ENCODE measurements at places on chromosomes 7 and 10. TPM values are rescaled to one million over a fixed set of nuclear protein-coding genes. Genes with fewer than 3 reads are reported as not detected.

NEUROG3 gene
- not detected for polyA plus RNA-seq

ANXA7 gene
- polyA plus RNA-seq = 140 TPM

PTCD1 gene
- 0.20 TPM for polyA plus RNA-seq

GIMAP8 gene
- not detected for polyA plus RNA-seq

FXYD4 gene
- polyA plus RNA-seq = not detected

CALN1 gene
- polyA plus RNA-seq = 3.5 TPM

MRC1 gene
- polyA plus RNA-seq = not detected

CCZ1B gene
- 41.5 TPM for polyA plus RNA-seq

MMP21 gene
- not detected for polyA plus RNA-seq

NUTM2E gene
- not detected for polyA plus RNA-seq

PRR15 gene
- not detected for polyA plus RNA-seq

GPR22 gene
- 7.9 TPM for polyA plus RNA-seq

CCDC7 gene
- polyA plus RNA-seq = 13.4 TPM

PON1 gene
- not detected for polyA plus RNA-seq

CCT6A gene
- polyA plus RNA-seq = 192 TPM

IDI2 gene
- not detected for polyA plus RNA-seq

PALD1 gene
- not detected for polyA plus RNA-seq

SPDYE16 gene
- polyA plus RNA-seq = 0.51 TPM

SORCS1 gene
- not detected for polyA plus RNA-seq

PAPOLB gene
- polyA plus RNA-seq = not detected

ASB4 gene
- polyA plus RNA-seq = not detected

SMIM30 gene
- polyA plus RNA-seq = 358 TPM

PTF1A gene
- polyA plus RNA-seq = not detected

SUV39H2 gene
- 25.0 TPM for polyA plus RNA-seq

BAG3 gene
- polyA plus RNA-seq = 29.2 TPM

FKBP6 gene
- not detected for polyA plus RNA-seq

C10orf67 gene
- polyA plus RNA-seq = not detected

FAM237B gene
- not detected for polyA plus RNA-seq

CYP2C19 gene
- polyA plus RNA-seq = 0.94 TPM

CUBN gene
- polyA plus RNA-seq = not detected

Measured in Purkinje cell (primary cell).